A549 treated with RU486 at 1 μM for 4 hours (cell line): ENCODE measurements at places on chromosomes 13 and 19. TPM values are rescaled to one million over a fixed set of nuclear protein-coding genes. Genes with fewer than 3 reads are reported as not detected.

Gene ZNF541
- not detected in 5 replicates for total RNA-seq

Gene CYP2S1
- total RNA-seq = 20.6 to 26.6 TPM (median 26.0 TPM) in 5 replicates

Gene PRR20A
- total RNA-seq = not detected in 5 replicates

Gene CASP14
- not detected in 5 replicates for total RNA-seq
